ENCODE measurements at places on chromosomes 13 and 19.

DNA sequence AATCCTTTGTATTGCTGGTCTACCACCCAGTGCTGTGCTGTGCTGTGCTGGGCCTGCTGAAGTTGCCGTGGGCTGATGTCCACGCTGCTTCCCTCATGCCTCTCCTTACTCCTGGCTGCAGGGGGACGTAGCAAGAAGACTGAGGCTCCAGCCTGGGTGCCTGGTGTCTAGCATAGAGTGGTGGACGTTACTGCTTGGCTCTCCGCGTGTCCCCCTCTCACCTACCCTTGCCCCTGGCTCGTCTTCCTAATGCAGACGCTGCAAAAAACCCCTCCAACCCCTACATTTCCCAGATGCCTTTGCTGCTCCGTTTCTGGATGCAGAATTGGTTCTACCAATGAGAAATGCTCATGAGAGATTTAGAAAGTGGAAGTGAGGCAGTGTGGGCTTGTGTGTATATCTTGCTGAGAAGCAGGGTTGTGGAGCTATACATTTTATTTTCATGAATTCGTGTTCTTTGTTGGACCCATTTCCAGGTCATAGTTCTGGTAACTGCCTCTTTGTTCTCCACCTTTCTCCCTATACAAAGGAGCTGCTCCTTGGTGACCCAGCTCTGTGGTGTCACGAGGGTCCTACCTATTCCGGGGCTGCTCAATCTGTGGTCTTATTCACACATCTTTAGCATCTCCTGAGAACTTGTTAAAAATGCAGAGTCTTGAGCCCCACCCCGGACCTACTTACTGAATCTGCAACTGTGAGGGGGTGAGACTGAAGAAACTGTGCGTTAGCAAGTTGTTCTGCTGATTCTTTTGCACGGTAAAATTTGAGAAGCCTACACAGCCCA, 7.9 kb upstream of the DENND1C start:
- no peak for DNase-seq

GRCh38 chr13:91347996-91348905, 764 bp downstream of the MIR17HG start:
- peak; percentile 86 for DNase-seq

DNA sequence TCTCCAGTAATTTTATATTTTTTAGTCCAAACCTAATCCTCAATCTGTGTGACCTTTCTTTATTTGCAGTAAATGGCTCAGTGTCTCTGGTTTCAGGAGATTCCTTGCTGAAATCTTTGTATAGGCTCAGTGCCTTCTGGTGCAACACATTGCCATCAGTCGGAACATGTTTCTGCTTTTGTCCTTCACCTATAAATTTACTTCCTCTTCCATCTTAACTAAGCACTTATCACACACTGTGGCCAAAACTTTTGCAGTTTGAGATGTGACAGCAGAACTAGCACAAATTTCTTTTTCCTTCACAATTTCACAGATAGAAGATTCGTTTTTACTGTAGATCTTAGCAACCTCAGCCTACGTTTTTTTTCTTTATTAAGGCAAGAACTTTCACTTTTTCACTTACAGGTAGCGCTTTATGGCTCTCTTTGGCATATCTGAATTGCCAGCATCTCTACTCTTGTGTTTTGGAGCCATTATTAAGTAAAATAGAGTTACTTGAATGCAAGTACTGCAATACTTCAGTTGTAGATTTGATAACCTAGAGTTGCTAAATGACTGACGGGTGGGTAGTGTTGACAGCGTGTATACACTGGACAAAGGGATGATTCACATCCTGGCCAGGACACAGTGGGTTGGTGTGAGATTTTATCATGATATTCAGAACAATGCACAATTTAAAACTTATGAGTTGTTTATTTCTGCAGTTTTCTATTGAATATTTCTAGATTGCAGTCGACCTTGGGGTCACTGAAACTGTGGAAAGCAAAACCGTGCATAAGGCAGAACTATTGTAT, 44.3 kb downstream of the NDFIP2 start:
- no peak for DNase-seq

DNA sequence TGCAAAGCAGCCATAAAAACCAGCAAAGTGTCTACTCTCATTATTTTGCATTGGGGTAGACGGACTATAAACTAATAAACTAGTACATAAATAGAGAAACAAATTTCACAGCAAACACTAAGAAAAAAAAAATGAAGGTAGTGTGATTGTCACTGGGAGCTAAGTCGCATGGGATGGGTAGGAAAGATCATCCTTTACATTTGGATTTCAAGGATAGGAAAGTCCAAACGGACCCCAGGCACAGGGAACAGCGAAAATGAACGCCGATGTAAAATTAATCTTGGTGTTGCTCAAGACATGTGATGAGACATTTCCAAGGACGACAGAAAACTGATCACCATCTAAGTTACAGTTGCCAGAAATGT, 690 bp upstream of the SGTA start:
- no peak for DNase-seq

DNA sequence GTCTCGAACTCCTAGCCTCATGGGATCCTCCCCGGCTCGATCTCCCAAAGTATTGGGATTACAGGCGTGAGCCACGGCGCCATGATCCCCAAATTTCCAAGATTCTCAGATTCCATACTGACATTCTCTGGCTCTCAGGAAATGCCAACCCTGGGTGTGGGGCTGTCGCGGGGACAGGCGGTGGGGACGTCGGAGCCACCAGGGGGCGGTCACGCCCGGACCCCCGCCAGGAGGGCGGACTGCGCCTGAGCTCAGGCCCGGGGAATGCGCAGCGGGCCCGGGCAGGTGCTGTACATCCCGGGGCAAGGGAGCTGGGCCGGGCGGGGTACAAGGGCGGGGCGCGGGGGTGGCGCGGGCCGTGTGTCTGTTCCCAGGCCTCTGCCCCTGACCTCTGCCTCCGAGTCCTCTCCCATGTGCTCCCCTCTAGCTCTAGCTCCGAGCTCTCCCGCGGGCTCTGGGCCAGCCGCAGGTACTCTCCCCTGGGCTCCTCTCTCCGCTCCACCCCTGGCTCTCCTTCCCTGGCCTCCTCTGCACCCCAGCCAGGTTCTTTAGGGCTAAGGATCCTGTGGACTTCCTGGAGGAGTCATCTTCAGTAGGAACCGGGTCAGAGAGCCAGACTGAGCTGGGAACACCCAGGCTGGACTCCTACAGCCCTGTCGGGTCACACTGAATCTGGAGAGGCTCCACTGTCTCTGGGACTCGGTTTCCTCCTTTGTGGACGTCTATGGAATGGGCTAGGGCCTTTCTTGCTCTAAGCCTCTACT, 2.4 kb downstream of the PPP1R13L start:
- peak; percentile 24 for DNase-seq

GRCh38 chr19:43735013-43735412, 19.1 kb downstream of the IRGC start:
- no peak for DNase-seq

GRCh38 chr13:79602936-79603335, 122.0 kb downstream of the NDFIP2 start:
- no peak for DNase-seq

DNA sequence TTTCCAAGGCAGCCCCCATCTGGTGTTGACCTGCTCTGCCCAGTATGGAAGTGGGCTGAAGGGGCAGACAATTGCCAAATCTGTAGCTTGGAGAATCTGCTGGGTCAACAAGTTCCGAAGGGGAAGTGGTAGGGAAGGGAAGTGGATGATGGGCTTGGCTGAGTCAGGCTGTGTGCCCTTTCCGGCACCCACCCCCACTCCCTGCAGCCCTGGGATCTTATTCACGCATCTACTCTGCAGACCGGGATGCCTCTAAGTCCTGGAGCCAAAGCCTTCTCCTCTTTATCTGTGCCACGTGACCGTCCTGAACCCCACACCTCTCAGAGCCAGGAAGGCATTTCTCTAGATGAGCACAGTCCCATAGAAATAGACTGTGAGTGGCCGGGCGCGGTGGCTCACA, 7.5 kb upstream of the C5AR2 start:
- DNase-seq = no peak

DNA sequence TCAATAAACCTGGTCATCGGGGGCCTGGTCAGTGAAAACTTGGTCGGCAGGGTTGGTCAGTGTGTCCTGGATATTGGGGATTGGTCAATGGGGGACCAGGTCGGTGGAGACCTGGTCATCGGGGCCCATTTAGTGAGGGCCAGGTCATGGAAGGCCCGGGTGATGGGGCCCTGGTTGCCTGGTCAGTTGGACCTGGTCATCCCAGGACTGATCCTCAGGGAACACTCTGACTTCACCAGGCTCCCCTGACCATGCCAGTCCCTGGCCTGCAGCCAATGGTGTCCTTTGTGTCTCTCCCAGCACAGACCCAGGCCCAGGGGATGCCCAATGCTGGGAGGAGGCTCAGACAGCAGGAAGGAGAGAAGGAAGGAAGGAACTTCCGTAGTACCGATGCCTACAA, 42.1 kb upstream of the TPM4 start:
- DNase-seq = no peak

GRCh38 chr19:11035441-11036377, 53.6 kb upstream of the LDLR start:
- DNase-seq = peak; percentile 54

GRCh38 chr19:49157445-49158224, at the start of gene TRPM4:
Gene TRPM4, plus strand, starts transcription at chr19:49157792. Its CDS starts 75 bp downstream, at chr19:49157867.
- no peak for DNase-seq

- DNase-seq = no peak
Observed at GRCh38 chr19:2213799-2214198, 22.3 kb downstream of the PLEKHJ1 start.

GRCh38 chr19:18612772-18613588, at the start of gene TMEM59L:
Gene TMEM59L, plus strand, starts transcription at chr19:18612870. Its CDS starts 89 bp downstream, at chr19:18612959.
- peak; percentile 46 for DNase-seq

GRCh38 chr19:11506101-11506555, 489 bp upstream of the ZNF653 start:
- no peak for DNase-seq

DNA sequence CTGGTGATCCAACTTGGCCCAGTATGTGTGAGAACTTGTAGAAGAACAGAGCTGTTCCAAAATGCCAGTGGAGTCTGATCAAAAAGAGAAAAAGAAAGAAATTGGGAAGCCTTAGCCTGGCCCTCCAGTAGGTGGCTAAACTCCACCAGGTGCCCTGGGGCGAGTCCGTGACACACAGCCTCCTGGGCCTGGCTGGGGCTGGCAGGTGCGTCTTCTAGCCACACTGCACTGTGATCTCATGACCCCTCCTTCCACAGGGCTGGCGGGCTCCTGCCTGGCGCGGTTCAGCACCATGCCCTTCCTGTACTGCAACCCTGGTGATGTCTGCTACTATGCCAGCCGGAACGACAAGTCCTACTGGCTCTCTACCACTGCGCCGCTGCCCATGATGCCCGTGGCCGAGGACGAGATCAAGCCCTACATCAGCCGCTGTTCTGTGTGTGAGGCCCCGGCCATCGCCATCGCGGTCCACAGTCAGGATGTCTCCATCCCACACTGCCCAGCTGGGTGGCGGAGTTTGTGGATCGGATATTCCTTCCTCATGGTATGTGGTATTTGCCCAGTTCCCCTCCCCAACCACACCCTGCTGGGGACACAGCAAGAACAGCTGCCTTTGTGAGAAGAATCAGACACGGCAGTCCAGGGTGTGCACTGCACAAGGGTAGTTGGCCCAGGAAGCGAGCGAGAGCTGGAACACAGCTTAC, 53.7 kb downstream of the RAB20 start:
- no peak for DNase-seq

DNA sequence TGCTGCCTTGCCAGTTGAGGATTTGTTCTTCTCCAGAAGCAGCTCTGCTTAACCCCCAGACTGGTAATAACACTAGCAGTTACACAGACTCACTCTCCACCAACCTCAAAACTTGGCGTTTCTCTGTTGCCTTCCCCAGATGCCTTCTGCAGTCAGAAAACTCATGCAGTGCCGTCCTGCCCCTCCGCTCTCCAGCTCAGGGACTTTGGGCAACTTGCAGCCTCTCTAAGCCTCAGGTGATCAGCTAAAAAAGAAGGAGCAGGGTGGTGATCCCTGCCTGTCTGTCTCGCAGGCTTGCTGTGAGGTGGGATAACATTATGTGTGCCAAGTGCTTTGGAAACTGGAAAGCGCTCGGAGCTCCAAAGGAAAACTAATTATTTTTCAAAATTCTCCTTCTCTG, 391.6 kb downstream of the HS6ST3 start:
- DNase-seq = no peak

DNA sequence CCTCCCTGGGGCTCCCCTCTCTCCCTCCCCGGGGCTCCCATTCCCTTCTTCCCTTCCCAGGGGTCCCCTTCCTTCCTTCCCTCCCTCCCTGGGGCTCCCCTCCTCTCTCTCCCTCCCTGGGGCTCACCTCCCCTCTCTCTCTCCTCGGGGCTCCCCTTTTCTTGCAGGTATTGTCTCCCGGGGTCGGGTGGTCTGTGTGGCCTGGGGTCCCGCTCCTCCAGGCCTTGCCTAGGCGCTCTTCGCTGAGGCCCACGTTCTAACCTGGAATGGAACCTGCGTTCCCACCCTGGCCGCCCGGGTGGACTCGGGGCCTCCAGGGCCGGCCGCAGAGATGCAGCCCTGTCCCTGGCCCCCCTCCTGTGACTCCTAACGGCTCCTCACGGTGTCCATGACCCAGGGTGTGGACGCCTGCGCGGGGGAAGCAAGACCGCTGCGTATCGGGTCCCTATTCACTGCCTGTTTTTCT, 940 bp upstream of the DCUN1D2 start:
- DNase-seq = no peak

DNA sequence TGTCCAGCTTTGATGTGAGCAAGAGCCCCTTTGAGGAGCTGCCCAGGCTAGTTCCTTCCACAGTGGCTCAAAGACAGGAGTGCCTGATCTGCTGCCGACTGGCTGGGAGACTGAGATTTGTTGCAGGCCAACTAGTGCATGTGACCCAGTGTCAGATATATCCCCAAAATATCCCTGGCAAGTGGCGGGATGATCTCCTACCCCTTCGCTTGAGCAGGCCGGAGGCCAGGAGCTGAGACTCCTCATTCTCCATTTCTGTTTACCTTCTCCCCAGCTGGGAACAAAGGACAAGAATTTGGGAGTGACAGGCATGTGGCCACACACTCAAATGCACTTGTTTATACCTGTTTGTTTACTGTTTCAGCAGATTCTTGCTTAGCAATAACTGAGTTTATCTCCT, 37.1 kb upstream of the XPO4 start:
- no peak for DNase-seq

DNA sequence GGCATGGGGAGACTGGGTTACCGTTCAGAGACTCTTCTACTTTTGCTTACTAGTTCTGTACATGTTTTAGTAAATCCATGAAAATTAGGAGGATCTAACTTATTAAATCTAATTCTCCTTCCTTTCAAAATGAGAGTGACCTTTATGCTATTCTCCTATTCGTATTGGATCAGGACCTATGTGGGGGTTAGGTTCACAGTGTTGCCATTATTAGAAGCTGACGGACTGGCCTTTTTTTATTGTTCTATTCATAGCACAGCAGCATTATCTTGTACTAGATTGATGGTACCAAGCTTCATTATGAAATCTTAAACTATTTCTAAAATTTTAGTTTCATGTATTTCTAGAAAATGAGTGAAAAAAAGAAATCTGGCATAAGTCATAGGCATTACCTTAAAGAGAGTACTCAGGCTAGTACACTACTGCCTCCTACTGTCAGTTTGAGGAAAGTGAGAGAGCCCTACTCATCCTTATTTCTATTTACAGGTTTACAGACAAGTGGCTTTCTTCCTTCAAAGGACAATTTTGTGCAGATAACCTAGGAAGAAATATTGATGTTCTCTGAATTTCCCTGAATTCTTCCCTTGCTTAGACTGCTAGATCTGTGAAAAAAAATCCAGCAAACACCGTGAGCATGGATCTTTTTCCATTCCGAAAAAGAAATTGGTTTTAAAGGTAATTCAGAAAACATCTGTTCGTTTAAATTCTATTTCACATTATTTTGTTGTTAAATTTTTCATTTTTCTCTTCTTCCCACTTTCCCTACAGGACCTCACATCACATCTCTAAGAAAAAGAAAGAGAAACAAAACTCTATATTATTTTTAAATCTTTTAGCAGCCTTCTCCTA, 485.5 kb downstream of the DIAPH3 start:
- DNase-seq = no peak

GRCh38 chr13:52348983-52349780, 56.8 kb downstream of the THSD1 start:
- no peak for DNase-seq

Data from stimulated activated naive CD4-positive, alpha-beta T cell (primary cell).